ENCODE measurements at places on chromosomes 4 and X.

GRCh38 chrX:67922966-67923365 lies 379.1 kb downstream of the AR start:
- DNase-seq: no peak

- no peak for DNase-seq
Measured at GRCh38 chr4:141473026-141473540, 163.3 kb upstream of the IL15 start.

- no peak for DNase-seq
Measured at GRCh38 chrX:130109429-130110378, 593 bp downstream of the ELF4 start.

DNA sequence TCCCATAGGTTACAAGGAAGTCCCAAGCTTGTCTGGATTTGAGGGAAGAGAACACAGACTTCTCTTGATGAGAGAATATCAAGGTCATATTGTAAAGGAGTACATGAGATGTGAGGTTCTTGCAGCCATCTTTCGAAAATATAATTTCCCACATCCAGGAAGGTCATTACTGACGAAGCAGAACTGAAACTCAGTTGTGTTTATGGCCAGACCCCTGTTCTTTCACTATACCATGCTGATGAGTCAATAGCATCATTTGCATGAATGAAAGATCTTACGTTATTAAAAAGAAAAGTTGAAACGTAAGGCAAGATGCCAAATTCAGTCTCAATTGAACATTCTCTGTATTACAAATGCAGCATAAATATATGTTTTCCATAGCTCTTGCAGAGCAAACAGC lies 14.2 kb upstream of the CCDC149 start:
- no peak for DNase-seq

DNA sequence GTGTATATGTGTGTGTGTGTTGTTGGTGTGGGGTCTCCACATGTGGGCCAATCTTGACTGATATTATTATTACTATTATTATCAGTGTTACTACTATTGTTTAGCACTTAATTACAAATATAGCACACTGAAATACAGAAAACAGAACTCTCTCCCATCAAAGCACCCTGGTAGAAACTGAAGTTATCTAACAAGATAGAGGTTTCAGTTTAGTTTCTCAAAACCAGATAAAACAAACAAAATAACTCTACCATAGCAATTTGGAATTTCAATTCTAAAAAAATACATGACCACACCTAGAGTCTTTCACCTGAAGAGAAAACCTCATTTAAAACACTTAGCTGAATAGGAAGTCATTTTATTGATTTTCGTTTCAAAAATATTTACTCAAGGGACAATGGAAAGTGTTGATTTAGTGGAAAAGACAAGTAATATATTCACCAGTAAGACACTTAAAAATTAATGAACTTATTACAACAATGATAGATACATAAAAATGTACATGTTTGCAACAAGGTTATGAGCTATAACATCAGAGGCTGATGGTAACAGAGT lies 252.3 kb downstream of the PDHA2 start:
- no peak for DNase-seq

DNA sequence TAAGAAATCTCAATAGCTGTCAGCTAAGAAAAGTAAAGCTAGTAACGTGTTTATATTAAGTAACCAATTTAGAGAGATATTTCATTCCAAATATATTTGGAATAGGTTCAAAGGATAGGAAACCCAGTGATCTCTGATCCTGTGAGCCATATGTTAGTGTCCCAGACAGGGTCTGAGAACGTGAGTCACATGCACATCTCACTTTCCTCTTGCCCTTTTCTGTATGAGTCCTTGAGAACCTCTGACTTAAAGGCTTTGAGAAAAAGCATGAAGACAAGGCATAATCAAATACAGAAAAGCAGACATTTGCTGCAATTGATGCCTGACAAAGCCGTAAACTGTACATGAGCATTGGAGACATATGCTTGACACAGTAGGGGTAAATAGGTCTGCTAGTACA lies 655.1 kb upstream of the ADGRL3 start:
- DNase-seq: no peak

GRCh38 chrX:121336831-121337421 lies 289.5 kb downstream of the GLUD2 start:
- DNase-seq: no peak

DNA sequence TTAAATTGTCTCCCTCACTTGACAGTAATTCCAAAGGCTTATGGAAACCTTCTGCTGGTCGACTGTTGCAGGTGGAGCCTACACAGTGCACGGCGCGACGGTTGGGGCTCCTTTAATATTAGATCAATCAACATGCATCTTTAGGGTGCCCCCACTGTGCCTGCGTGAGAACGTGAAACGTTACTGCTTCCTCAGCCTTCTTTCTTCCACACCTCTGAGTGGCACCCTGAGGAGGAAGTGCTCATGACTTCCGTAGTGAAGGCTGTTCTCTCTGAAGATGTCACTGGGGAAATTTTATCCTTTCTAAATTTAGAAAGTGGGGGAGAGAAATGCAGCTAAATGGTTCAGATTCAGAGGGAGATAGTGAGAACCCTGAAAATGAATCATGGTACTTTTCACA lies 184.0 kb upstream of the ZFP42 start:
- no peak for DNase-seq

GRCh38 chr4:95180531-95181242 lies 368.1 kb downstream of the UNC5C start:
- DNase-seq: no peak

DNA sequence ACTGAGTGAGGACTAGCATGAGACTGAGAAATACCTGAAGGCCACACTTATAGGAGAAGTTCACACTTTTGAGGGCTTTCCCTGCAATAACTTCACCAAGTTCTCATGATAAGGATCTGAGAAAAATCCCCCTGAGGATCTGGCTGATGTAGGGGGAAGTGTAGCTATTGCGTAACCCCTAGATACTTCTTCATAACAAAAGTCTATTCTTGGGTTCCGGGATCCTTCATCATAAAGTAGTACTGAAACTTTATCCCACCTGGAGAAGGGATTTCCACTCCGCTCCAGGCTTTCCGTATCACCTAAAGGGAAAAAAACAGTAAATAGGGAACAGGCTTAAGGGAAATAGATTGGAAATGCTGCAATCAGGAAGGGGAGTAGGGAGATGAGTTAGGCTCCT lies 13.3 kb downstream of the USP27X start:
- DNase-seq: no peak

Data from liver (tissue), 10 donors.